NCI-H2107 (cell line): ENCODE measurements at places on chromosomes 2 and 18.

GRCh38 chr2:154670083-154670482 lies 28.4 kb upstream of the KCNJ3 start:
- DNase-seq: no peak

GRCh38 chr2:55425431-55425831 lies 5.8 kb upstream of the CCDC88A start:
- DNase-seq: no peak

DNA sequence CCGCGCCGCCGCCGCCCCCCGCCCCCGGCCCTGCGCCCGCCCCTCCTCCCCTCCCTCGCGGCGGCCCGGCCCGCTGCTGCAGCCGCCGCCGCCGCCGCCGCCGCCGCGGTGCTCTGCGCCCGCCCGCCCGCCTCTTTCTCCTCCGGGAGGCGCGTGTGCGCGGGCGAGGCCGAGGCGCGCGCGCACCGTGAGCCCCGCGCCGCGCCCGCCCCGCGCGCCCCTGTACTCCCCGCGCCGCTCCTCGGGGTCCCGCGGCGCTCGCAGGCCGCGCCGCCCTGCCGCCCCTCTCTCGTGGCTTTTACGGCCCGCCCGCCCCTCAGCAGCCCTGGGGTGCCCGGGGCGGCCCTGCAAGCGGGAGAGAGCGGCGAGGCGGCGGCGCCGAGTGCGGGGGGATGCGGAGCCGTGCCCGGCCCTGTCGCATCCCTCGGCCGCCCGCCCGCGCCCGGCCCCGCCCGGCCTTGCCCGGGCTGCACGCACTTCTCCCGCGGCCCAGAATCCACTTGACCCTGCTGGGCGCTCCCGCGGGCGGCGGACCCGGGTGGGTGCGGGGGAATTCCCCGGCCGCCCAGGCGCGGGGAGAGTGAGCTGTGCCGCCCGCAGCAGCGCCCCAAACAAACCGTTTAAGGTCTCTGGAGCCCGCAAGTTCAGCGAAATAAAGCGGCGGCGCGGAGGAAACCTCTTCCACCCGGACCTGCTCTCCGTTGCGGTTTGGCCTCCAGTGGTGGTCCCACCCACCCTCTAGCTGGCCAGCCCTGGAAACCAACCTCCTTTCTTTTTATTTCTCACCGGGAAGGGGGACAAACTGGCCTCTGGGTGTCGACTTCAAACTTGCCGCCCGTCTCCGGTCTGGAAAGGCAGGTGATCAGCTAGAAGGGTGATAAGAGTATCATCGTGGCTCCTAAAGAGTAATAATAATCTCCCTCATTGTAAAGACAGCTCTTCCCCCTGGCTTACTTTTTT lies 37.4 kb downstream of the AFF3 start:
- DNase-seq: no peak

DNA sequence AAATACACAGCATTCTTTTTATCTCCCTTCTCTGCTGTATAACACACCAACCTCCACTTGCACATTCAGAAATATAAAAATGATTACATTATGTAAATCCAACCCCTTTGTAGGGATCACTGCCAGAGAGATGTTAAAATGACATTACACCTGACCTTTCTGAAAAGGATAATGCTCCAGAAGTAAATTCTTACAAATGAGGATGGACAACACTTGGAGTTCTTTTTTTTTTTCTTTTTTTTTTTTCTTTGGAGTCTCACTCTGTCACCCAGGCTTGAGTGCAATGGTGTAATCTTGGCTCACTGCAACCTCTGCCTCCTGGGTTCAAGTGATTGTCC lies 20.3 kb upstream of the AGFG1 start:
- no peak for DNase-seq

GRCh38 chr2:170313347-170313991 lies 135.5 kb downstream of the MYO3B start:
- peak; percentile 24 for DNase-seq
